ENCODE measurements at places on chromosomes 7 and 10.

DNA sequence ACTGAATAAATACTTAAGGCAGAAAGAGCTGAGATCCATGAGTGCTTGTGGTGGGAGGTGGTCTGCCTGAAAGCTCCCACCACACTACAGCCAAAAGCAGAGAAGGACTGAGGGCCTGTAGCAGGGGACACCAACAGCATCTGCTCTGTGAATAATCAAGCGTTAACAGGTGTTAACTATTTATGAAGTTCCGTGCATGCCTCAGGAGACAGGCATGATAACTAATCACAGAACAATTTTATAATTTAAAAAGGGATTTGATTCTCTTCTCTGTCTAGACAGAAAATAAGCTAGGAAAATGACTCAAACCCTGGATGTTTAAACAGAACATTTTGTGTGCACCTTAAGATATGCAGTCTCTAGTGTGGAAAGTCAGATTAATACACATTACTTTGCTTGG is 61.5 kb upstream of the GHITM start:
- DNase-seq = no peak

DNA sequence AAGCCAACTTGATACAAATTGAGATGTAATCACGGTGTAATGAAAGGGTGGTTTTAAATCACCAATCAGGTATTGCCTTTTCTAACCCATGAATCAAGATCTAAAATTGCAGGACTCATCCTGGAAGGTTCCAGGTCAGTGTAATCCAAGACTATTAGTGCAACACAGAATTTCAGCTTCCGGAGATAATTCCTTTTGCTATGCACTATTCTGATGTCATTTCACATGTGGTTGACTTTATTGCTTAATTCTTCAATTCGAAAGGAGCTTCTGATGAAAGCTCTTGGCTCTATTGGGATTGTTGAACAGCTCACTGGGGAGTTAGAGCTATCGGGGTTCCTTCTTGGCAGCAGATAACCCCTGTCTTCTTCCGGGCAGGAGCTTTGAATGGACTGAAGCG is 147.4 kb upstream of the INSYN2A start:
- no peak for DNase-seq

GRCh38 chr10:98172495-98172894 is 38.0 kb downstream of the R3HCC1L start:
- DNase-seq = no peak

GRCh38 chr7:116261904-116262303 is 51.6 kb downstream of the TES start:
- DNase-seq = no peak

DNA sequence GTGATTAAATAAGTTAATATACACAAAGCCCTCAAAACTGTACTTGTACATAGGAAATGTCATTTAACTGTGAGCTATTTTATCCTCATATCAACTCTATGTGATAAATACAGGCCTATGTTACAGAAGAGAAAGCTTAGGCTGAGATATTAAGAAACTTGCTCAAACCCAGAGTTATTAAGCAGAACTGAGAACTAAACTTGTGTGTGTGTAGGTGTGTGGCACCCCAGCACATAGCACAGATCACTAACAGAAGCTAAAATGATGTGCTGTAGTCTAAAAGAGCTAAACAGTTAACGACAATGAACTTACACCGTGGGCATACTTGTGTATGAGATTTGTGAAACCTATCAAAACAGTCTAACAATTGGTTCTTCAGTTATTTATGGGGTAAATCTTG is 34.5 kb downstream of the MTPN start:
- DNase-seq = no peak

DNA sequence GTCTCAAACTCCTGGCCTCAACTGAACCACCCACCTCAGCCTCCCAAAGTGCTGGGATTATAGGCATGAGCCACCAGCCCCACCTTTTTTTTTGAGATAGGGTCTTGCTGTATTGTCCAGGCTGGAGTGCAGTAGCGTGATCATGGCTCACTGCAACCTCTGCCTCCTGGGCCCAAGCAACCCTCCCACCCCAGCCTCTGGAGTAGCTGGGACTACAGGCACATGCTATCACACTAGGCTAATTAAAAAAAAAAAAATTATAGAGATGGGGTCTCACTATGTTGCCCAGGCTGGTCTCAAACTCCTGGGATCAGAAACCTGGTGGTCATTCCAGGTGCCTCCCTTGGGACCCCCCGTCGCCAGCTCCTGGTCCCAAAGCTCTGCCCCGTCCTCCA is 25.0 kb downstream of the GTF2IRD1 start:
- no peak for DNase-seq

DNA sequence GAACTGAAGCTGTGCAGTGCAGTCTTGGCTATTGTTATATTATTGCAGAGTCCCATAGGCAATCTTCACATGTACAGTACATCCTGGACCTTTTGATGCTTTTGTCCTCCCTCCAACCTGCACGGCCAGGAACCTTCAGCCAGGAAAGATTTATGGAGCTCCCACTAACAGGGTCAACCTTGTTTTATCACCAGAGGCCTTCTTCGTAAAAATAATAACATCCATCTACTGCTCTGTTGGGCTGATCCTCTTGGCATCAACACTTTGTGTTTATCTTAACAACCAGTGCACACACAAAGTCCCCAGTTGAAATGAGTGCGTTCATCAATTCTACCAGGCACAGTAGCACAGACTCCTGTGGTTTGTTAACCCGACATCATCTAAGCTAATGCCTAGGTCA is 72.4 kb downstream of the AGMO start:
- no peak for DNase-seq

GRCh38 chr7:131961054-131961680 is 404.7 kb upstream of the PODXL start:
- no peak for DNase-seq

DNA sequence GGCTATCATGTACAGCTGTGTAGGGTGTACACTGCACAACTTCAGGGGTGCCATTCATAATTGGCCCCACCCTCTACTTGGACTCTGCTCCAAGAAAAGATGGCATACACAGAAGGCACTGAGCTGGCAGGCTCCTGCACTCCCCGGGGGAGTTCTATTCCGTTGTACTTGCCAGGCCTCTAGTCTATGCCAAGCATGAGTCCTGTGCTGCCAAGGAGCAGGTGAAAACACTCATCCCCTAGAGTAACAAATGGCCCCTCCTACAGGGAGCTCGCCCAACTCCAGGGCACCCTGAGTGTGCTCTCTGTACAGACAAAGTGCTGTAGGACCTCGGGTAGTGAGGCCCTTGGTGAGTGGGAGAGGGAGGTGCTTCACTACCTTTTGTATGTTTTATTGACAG is 127.2 kb downstream of the SLIT1 start:
- no peak for DNase-seq

- no peak for DNase-seq
Observed at GRCh38 chr7:16564909-16565426, 38.3 kb downstream of the LRRC72 start.

DNA sequence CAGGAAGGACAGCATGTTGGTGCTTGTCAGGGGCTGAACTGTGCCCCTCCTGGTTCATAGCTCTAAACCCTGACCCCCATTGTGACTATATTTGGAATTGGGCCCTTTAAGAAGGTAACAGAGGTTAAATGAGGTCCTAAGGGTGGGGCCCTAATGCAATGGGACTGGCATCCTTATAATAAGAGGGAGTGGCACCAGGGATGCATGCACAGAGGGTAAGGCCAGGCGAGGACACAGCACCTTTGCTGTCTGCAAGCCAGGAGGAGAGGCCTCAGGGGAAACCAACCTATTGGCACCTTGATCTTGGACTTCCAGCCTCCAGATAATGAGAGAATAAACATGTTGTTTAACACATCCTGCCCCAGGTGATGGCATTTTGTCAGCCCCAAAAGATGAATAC is 61.3 kb upstream of the EBF3 start:
- no peak for DNase-seq

- DNase-seq = no peak
Observed at GRCh38 chr10:106815427-106816043, 349.0 kb downstream of the SORCS1 start.

DNA sequence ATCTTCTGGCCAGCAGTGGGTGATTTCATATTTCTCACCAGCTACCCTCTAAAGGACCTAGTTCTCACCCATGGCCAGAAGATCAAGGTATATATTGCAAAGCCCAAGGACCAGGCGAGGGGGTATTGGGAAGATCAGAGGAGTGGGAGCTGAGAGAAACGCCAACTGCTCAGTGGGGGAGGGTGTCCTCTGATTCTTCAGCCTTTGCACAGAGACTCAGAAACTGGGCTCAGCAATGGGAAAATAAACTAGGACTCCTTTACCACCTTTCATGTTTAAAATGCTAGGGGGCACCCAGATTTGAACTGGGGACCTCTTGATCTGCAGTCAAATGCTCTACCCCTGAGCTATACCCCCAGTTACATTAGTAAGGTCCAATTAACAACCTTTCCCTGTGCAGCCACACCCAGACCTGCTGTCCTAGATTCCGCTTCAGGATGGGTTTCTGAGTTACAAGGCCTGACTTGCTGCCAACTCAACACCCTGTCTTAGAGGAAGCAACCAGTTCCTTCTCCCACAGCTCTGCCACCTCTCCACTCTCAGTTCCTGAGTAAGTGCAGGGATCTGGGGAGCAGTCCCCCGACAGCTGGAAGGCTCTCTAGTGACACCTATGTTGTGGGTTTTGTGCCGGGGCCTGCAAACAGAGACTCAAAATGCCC is 93.5 kb downstream of the ZNF783 start:
- DNase-seq = no peak

- no peak for DNase-seq
Observed at GRCh38 chr10:6115824-6116350, 27.1 kb downstream of the RBM17 start.

DNA sequence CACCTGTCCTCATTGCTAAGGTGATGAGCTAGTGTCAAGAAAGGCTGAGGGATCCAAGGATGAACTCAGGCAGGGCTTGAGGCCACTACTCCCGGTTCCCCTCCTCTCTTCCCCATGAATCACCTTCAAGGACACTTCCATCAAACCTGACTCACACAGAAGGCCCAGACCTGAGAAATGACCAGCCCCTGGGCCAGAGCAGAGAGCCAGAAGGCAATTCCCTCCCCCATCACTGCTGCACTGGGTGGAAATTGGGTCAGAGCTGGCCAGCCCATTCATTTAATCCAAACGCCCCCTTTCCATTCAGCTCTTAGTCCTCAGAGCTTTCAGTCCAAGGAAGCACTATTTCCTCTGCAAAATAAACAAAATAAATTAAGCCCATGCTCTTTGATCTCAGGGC is 182.0 kb downstream of the KCNMA1 start:
- no peak for DNase-seq

GRCh38 chr7:30249986-30250774 is 34.2 kb upstream of the ZNRF2 start:
- no peak for DNase-seq

DNA sequence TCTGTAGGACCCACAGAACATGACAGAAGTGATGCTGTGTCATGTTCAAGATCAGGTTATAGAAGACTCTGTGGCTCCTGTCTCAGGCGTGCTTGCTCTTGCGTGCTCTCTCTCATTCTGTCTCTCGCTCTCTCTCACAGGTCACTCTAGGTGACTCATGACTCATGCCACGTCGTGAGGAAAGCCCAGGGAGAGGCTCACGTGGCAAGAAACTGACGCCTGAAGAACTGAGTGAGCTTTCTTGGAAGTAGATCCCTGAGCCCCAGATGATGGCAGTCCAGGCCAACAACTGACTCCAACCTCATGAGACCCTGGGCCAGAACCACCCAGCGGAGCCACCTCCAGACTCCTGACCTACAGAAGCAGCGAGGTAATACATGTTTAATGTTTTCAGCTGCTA is 103.3 kb downstream of the DNMBP start:
- DNase-seq = no peak

DNA sequence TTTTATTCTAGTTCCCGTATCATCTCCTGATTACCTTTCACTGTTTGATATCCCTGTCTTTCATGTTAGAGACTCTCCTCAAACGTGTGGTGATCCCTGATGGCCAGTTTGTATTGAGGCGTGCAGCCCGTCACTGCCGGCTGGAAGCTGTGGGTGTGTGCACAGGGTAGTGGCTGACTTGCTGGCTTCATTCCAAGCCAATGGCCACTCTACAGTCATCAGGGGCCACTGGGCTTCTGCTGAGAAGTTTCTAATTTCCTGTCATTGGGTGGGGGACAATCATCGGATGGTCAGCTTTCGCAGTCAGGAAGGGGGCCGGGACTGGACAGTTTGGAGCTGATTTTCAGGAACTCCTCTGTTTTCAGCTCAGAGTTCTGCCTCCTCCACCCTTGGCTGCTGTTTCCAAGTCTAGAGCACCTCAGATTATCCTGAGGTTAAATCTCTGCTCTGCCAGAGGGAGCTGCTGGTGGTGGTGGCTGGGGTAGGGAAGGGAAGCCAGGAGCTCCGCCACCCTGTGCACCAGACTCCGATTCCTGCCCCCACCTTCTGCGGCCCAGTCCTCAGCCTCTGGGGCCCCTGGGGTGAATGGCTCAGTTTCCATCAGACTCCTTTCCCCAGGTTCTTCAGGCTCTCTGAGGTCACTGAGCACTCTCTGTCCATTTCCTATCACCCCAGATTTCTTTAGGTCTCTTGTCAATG is 34.9 kb downstream of the BAIAP2L1 start:
- no peak for DNase-seq

- no peak for DNase-seq
Observed at GRCh38 chr10:117741524-117741923, 199.0 kb downstream of the EMX2 start.

- no peak for DNase-seq
Observed at GRCh38 chr10:71999360-72000072, 35.3 kb downstream of the CHST3 start.

DNA sequence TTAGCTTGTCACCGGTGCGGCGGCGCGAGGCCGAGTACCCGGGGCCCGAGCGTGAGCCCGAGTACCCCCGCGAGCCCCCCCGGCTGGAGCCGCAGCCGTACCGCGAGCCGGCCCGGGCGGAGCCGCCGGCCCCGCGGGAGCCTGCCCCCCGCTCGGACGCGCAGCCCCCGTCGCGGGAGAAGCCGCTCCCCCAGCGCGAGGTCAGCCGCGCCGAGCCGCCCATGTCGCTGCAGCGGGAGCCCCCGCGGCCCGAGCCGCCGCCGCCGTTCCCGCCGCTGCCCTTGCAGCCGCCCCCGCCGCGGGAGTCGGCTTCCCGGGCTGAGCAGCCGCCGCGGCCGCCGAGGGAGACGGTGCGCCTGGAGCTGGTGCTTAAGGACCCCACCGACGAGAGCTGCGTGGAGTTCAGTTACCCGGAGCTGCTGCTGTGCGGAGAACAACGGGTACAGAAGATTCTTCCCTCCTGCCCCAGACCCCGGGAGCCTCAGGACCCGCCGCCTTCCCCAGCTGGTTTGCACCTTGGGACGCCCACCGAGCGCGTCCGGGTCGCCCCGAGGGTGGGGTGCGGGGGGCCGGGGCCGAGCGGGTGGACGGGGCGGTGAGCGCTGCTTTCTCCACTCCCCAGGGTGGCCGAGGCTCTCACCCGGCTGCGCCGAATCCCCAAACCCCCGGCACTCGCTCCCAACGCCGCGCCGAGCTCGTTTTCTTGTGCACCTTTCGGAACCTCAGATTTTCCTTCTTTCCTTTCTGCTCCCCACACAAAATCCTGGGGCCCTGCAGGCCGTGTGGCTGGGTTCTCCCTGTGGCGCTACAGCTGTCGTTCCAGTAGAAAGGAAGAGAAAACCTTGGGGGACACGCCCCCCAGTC is 708 bp downstream of the UBN2 start:
- DNase-seq = peak; percentile 14

- no peak for DNase-seq
Observed at GRCh38 chr7:94955807-94956206, 48.4 kb downstream of the PPP1R9A start.
